ENCODE measurements at places on chromosomes 16 and 17.

DNA sequence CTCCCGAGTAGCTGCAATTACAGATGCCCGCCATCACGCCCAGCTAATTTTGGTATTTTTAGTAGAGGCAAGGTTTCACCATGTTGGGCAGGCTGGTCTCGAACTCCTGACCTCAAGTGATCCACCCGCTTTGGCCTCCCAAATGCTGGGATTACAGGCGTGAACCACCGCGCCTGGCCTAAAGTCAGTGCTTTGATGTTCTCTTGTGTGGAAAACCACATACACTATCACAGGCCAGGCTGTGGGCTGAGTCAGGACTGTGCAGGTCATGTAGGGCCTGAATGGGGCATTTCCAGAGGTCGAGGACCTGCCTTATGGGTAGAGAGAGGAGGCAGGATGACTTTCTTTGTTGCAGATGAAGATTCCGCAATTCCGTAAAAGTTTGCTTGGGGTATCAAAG lies 5.1 kb upstream of the MT3 start:
- DNase-seq, result no peak

- DNase-seq, result no peak
These were observed 4.6 kb downstream of the GFOD2 start for GRCh38 chr16:67714522-67714921.

GRCh38 chr16:89847940-89848297 lies 19.6 kb downstream of the SPIRE2 start:
- no peak for DNase-seq

GRCh38 chr17:49482144-49482817 lies 12.8 kb upstream of the NGFR start:
- no peak for DNase-seq

- DNase-seq, result no peak
These were observed 424.5 kb upstream of the CDH11 start for GRCh38 chr16:65546353-65546791.

Measured in CD4-positive, alpha-beta T cell treated with Interleukin-12 subunit alpha and Interleukin-12 subunit beta, for 1 hour (primary cell).